ENCODE measurements at places on chromosomes 12 and 14. TPM values are rescaled to one million over a fixed set of nuclear protein-coding genes. Genes with fewer than 3 reads are reported as not detected.

- no peak for DNase-seq
Observed at GRCh38 chr12:125057708-125058107, 7.5 kb upstream of the AACS start.

GRCh38 chr12:10722905-10723746 is at the start of gene YBX3:
Gene YBX3, minus strand, starts transcription at chr12:10723323. Its CDS starts 212 bp downstream, at chr12:10723111.
- no peak for DNase-seq

GRCh38 chr14:89757313-89757939 is 197.1 kb downstream of the EFCAB11 start:
- DNase-seq = no peak

DNA sequence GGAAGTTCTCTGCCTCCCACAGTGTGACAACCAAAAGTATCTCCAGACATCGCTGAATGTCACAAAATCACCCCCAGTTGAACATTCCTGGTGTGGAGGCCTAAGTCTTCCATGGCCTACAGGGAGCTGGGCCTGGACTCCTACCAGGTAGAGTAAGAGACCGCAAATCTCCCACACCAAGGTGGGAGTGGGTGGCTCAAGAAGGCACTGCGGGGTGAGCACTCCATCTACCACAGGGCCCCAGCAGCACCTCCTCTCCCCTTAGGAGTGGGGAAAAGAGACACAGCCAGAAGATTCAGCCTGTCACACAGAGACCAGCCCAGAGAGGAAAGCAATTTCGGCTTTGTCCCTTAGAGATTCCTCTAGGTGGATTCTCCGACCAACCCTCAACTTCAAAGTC is 25.5 kb downstream of the LRTM2 start:
- no peak for DNase-seq

Gene LRRK2
- 0.43 TPM for total RNA-seq

- no peak for DNase-seq
Observed at GRCh38 chr12:113758165-113758924, 207.8 kb downstream of the RBM19 start.

Gene TCL1B
- not detected for total RNA-seq

Gene CBLN3
- total RNA-seq = 1.3 TPM

DNA sequence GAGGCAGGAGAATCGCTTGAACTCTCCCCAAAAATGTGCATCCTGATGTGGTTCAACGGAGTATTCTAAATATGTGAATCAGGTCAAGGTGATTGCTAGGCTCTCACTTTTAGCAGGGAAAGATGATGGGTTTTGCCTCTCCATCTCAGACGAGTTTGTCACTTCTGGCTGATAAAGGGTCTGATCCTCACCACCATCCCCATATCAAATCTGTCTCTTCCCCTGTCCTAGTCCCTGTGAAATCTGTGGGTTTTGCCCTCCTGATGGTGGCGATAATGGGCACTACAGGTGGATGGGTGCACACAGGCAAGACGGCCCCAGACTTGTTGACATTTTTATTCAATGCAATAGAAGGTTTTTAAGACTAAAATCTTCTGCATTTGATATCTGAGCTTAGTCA is 384.6 kb downstream of the GLT1D1 start:
- no peak for DNase-seq

- DNase-seq = no peak
Observed at GRCh38 chr14:92516966-92517506, 3.5 kb downstream of the RIN3 start.

Gene KRT83
- not detected for total RNA-seq

Measured in epithelial cell of proximal tubule (primary cell).